ENCODE measurements at places on chromosomes 3 and 15. TPM values are rescaled to one million over a fixed set of nuclear protein-coding genes. Genes with fewer than 3 reads are reported as not detected.

- peak; percentile 43 for DNase-seq
Measured at GRCh38 chr3:62755285-62755684, 119.9 kb downstream of the CADPS start.

Gene ZNF662
- 4.9 TPM for total RNA-seq

GRCh38 chr3:39919281-39919680 lies 109.9 kb downstream of the MYRIP start:
- DNase-seq = no peak

- peak; percentile 67 for DNase-seq
Measured at GRCh38 chr3:9253327-9253726, 3.9 kb upstream of the SRGAP3 start.

Gene HYAL2
- 127 TPM for total RNA-seq

Gene SAMMSON
- total RNA-seq = not detected

- DNase-seq = no peak
Measured at GRCh38 chr3:59001675-59002074, 48.1 kb downstream of the CFAP20DC start.

GRCh38 chr3:100802126-100802525 lies 92.8 kb downstream of the TFG start:
- peak; percentile 96 for DNase-seq

Measured in renal cortical epithelial cell (primary cell).